ENCODE measurements at places on chromosomes 7 and 10. TPM values are rescaled to one million over a fixed set of nuclear protein-coding genes. Genes with fewer than 3 reads are reported as not detected.

The SPOCK2 gene
- 0.54 TPM for total RNA-seq

GRCh38 chr7:47007471-47007870 lies 574.4 kb downstream of the TNS3 start:
- H3K27me3 ChIP-seq: no peaks in the 10 kb centered on the region
- H3K4me1 ChIP-seq: no peaks in the 10 kb centered on the region
- DNase-seq: no peak
- H3K4me3 ChIP-seq: no peak overlapping the region
- no peak overlapping the region for H3K27ac ChIP-seq
- peaks cover 4% of the 10 kb centered on the region for H3K36me3 ChIP-seq

- H3K27me3 ChIP-seq: peaks cover 6% of the 10 kb centered on the region
- no peak overlapping the region for H3K4me3 ChIP-seq
- peaks cover 38% of the 10 kb centered on the region for H3K4me1 ChIP-seq
These were observed 345.1 kb upstream of the PRKCQ start for GRCh38 chr10:6925146-6925545.

GRCh38 chr10:17685233-17685840 lies 41.4 kb downstream of the STAM start:
- no peak overlapping the region for H3K27ac ChIP-seq
- no peaks in the 10 kb centered on the region for H3K27me3 ChIP-seq
- no peak overlapping the region for H3K4me3 ChIP-seq
- peaks cover 23% of the 10 kb centered on the region for H3K4me1 ChIP-seq
- H3K36me3 ChIP-seq: peaks cover 23% of the 10 kb centered on the region

DNA sequence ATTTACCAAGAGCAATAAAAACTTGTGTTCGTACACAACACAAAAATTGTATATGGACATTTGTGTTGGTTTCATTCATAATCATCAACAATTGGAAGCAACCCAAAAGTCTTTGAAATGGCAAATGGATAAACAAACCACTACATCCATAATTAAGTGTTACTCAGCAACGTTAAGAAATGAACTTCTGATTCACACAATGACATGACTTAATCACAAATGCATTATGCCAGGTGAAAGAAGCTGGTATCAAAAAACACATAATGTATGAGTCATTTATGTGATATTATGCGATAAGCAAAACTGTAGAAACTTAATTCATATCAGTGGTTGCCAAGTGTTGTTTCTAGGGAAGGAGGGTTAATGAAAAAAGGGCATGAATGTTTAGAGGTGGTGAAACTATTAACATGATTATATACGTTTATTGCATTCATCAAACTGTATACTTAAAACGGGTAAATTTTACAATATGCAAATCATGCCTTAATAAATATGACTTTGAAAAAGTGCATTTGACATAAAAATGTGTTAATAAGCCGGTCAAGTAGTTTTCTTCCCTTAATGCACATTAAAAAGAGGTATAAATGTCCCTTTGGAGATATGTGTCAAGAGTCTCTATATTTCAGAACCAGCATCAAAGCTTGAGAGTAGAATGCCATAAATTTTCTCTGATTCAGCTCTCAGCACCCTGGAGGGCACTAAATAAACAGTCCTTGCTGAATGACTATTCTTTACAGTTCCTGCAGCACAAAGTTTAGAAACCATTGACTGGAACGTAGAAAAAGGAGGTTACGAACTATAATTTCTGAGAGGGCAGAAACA lies 84.8 kb upstream of the GRM3 start:
- no peaks in the 10 kb centered on the region for H3K27me3 ChIP-seq
- H3K36me3 ChIP-seq: no peaks in the 10 kb centered on the region
- no peak overlapping the region for H3K27ac ChIP-seq
- no peak overlapping the region for H3K4me3 ChIP-seq

DNA sequence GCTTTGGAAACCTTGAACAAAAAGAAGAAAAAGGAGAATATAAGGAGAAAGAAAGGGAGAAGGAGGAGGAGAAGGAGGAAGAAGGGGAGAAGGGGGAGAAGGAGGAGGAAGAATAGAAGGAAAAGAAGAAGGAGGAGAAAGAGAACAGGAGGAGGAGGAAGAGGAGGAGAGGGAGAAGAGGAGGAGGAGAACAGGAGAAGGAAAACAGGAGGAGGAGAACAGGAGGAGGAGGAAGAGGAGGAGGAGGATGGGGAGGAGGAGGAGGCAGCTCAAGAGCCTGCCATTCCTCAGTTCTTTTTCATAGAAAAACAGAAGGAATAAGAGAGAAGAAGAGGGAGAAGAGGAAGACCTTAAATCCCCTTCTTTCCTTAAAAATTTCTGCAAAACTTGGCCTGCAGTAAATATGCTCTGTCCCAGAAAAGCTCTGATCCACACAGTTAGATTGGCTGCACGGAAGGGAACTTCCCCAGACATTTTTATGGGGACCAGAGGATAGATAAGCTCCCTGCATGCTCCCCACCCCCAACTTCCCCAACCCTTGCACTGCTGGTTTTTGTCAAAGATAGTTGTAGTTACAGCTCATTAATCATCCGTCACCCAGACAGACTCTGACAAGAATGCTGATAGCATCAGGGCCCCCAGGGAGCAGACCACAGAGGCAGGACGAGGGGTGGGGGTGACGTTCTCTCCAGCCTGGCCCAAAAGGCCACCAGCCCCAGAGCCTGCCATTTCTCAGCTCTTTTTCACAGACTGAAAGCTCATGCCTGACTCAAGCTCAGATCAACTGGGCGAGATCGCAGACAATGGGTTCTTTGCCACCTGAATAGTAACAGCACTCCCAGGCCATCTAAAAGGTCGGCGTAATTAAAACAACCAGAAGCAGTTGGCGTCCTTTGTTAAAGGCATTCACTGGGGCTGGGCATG lies 34.5 kb upstream of the LYZL1 start:
- no peak overlapping the region for H3K27ac ChIP-seq
- no peak for DNase-seq
- H3K27me3 ChIP-seq: peaks cover 29% of the 10 kb centered on the region

DNA sequence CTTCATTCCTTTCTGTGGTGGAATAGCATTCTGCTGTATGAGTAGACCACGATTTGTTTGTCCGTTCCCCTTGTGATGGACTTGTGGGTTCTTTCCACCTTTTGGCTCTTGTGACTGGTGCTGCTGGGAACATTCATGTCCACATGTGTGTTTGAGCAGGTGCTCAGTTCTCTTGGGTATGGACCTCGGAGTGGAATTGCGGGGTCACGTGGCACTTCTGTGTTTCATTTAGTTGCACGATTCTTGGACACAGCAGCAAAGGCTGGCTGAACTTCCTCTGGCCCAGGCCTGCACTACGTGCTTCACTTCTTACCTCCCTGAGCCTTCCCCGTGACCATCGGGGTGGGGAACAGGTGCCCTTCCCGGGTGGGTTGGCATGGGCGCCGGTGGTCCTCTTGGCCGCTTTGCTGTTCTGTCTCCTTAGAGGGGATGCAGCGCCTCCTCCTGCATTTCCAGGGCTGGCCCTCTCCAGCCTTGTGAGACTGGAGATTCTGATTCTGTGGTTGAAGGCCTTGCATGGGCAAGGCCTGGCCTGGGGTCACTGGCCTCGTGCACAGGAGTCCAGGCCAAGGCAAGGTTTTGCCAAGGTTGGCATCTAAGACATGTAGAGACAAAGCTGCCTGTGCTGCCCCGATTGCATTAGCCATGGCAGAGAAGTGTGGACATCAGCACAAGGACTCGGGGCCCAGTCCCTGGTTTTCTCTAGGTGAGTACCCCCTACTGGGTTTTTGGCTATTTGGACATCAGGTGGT lies 25.1 kb downstream of the DOCK1 start:
- H3K4me1 ChIP-seq: peaks cover 50% of the 10 kb centered on the region
- peaks cover 15% of the 10 kb centered on the region for H3K36me3 ChIP-seq
- H3K4me3 ChIP-seq: no peak overlapping the region
- H3K27me3 ChIP-seq: no peaks in the 10 kb centered on the region
- DNase-seq: no peak
- peak overlapping the region; percentile 88 for H3K27ac ChIP-seq

The ANXA8L1 gene
- total RNA-seq: not detected

- no peak overlapping the region for H3K27ac ChIP-seq
- H3K27me3 ChIP-seq: no peaks in the 10 kb centered on the region
- no peaks in the 10 kb centered on the region for H3K4me1 ChIP-seq
- no peak overlapping the region for H3K4me3 ChIP-seq
- no peak for DNase-seq
These were observed 14.2 kb upstream of the NMT2 start for GRCh38 chr10:15182540-15183207.

The HTRA1 gene
- total RNA-seq: 1,546 TPM

DNA sequence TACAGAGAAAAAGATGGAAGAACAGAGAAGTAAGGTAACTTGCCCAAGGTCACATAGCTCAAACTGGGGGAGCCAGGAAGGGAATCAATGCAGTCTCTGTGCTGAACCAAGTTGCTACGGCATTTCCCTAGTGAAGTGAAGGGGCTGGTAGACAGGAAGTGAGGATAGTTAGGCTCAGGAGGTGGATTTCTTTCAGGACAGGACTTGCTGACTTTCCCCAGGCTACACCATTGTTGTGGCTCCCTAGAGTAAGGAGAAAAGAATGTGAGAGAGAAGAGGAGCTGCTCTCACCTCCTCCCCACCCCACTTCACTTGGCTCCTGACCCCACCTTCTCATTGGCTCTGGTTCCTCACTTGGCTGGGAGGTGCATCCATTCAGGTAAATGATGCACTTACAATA lies 316.9 kb downstream of the INHBA start:
- no peak for DNase-seq
- peaks cover 6% of the 10 kb centered on the region for H3K4me1 ChIP-seq

- H3K4me3 ChIP-seq: no peak overlapping the region
- no peak overlapping the region for H3K27ac ChIP-seq
- no peaks in the 10 kb centered on the region for H3K36me3 ChIP-seq
- peaks cover 28% of the 10 kb centered on the region for H3K27me3 ChIP-seq
These were observed 96.2 kb upstream of the FGFR2 start for GRCh38 chr10:121694327-121694965.

- H3K36me3 ChIP-seq: peaks cover 4% of the 10 kb centered on the region
- peaks cover 12% of the 10 kb centered on the region for H3K4me1 ChIP-seq
- DNase-seq: no peak
- H3K27ac ChIP-seq: no peak overlapping the region
- no peak overlapping the region for H3K4me3 ChIP-seq
These were observed 182.8 kb downstream of the DIP2C start for GRCh38 chr10:506451-507354.

The OR2A7 gene
- 1.1 TPM for total RNA-seq

The CFAP43 gene
- not detected for total RNA-seq

The SRRM3 gene
- 0.71 TPM for total RNA-seq

GRCh38 chr10:129941199-129942018 lies 22.7 kb downstream of the EBF3 start:
- peaks cover 3% of the 10 kb centered on the region for H3K27me3 ChIP-seq
- no peak for DNase-seq
- no peaks in the 10 kb centered on the region for H3K4me1 ChIP-seq
- H3K36me3 ChIP-seq: no peaks in the 10 kb centered on the region

- no peaks in the 10 kb centered on the region for H3K27me3 ChIP-seq
- no peak overlapping the region for H3K4me3 ChIP-seq
- H3K4me1 ChIP-seq: no peaks in the 10 kb centered on the region
- no peak overlapping the region for H3K27ac ChIP-seq
These were observed 450.7 kb upstream of the TEX47 start for GRCh38 chr7:89246196-89246595.

- H3K4me1 ChIP-seq: peaks cover 19% of the 10 kb centered on the region
- peak overlapping the region; percentile 85 for H3K4me3 ChIP-seq
- peak overlapping the region; percentile 94 for H3K27ac ChIP-seq
- DNase-seq: no peak
These were observed 519 bp downstream of the PITRM1 start for GRCh38 chr10:3172081-3172445.

The CPA1 gene
- total RNA-seq: not detected

DNA sequence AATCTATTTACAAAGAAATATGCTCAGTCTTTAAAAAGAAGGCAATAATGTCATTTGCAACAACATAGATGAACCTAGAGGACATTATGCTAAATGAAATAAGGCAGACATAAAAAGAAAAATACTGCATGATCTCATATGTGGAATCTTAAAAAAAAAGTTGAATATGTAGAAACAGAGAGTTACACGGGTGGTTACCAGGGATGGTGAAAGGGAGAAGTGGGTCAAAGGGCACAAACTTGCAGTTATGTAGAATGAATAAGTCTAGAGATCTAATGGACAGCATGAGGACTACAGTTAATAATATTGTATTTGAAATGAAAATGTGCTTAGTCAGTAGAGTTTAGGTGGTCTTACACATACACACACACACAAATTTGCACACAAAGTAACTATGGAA lies 88.2 kb upstream of the CCDC71L start:
- no peak overlapping the region for H3K27ac ChIP-seq
- no peak for DNase-seq
- no peaks in the 10 kb centered on the region for H3K27me3 ChIP-seq
- H3K36me3 ChIP-seq: no peaks in the 10 kb centered on the region
- no peak overlapping the region for H3K4me3 ChIP-seq

The VSTM4 gene
- 0.70 TPM for total RNA-seq

The THNSL1 gene
- 4.4 TPM for total RNA-seq

The UNCX gene
- not detected for total RNA-seq

DNA sequence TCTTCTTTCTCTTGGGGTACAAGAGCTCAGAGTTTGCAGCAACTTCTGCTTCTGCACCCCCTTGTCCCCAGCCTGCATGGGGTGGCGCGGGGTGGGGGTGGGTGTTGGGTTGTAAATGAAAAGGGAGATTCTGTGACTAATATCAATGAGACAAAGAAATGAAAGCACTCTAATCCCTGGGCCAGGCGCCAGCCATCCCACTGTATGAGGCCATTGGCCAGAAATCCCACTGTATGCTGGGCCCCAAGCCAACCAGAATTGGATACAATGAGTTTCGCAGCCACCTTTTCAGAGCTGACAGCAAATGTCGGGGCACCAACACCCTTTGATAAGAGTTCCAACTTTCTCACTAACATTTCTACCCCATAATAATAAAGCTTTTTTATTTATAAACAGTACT lies 10.9 kb upstream of the PTN start:
- H3K36me3 ChIP-seq: no peaks in the 10 kb centered on the region
- H3K4me3 ChIP-seq: no peak overlapping the region
- no peaks in the 10 kb centered on the region for H3K27me3 ChIP-seq
- no peak overlapping the region for H3K27ac ChIP-seq

- H3K36me3 ChIP-seq: no peaks in the 10 kb centered on the region
- DNase-seq: no peak
- H3K4me3 ChIP-seq: no peak overlapping the region
- H3K27ac ChIP-seq: no peak overlapping the region
- H3K4me1 ChIP-seq: no peaks in the 10 kb centered on the region
These were observed 137.6 kb upstream of the MAGI2 start for GRCh38 chr7:79590916-79591623.

GRCh38 chr10:101903827-101904550 lies 60.4 kb upstream of the KCNIP2 start:
- H3K36me3 ChIP-seq: peaks cover 9% of the 10 kb centered on the region
- peaks cover 2% of the 10 kb centered on the region for H3K4me1 ChIP-seq
- no peak overlapping the region for H3K4me3 ChIP-seq
- no peaks in the 10 kb centered on the region for H3K27me3 ChIP-seq

DNA sequence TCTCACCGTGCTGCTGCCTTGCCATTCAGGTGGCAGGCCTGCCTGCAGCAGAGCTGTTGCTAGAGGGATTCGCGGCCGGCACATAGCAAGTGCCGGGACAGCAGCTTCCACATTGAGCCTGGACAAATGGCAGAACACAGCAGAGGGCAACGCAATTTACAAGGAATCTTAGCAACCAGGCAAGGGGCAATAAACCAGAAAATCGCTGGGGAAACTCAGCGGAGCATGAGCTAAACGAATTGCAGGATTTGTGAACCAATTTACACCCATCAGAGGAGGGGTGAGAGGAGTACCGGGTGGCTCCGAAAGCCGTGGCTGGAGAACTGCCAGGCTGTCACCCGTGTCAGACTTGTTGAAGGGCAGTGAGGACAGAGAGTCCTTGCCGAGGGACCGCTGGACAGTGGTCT lies 58.6 kb upstream of the LOXL4 start:
- no peak overlapping the region for H3K4me3 ChIP-seq
- peaks cover 12% of the 10 kb centered on the region for H3K4me1 ChIP-seq
- H3K27me3 ChIP-seq: no peaks in the 10 kb centered on the region
- DNase-seq: no peak
- no peaks in the 10 kb centered on the region for H3K36me3 ChIP-seq
- no peak overlapping the region for H3K27ac ChIP-seq

All from osteocyte (in vitro differentiated cells).